Fibroblast of skin of right quadriceps (primary cell): ENCODE measurements at places on chromosomes 16 and 17.

GRCh38 chr17:81406117-81406953, 11.1 kb downstream of the BAHCC1 start:
- DNase-seq, result no peak

- DNase-seq, result no peak
Measured at GRCh38 chr17:14015271-14015670, 54.0 kb upstream of the COX10 start.

DNA sequence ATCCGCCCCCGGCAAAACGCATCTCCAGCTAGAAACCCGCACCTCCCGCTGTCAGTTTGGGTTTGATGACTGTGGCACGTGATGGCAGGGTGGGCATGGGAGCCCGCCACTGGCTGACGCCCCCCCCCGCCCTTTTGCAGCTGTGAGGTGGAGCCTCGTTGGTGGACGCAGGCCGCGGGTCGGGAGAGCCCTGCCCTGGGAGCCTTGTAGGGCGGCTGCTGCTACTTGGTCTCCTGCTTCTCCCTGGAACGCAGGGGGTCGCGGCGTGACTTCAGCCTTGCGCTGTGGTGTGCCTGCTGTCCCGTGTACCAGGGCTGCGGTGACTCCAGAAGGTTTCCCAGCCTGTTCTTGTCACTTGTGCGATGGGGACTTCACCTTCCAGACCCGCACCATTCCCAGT, 28.2 kb downstream of the GSE1 start:
- DNase-seq, result no peak

- DNase-seq, result no peak
Measured at GRCh38 chr16:6602405-6602804, 730.2 kb upstream of the RBFOX1 start.

DNA sequence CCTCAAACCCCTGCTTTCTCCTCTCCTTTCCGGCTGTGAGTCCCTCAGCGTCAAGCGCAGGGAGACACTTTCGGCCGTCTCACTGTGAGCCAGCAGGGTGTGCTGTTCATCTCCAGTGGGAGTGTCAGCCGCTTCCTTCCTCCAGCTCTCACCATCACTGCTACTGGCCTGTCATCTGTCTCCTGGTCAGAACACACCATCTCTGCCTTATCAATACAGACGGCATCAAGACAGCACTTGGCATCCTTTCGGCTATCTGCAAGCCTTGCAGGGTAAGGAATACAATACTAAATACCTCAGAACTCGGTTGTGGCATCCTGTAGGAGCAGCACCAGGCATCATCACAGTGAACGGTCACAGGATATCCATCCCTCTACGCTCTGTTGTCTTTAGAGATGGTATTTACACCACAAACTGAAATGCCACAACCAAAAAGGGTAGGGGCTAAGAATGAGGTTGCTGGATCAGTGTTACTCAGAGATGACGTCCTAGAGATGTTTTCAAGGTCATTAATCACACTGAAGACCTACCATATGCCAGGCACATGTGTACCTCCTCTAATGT, 20.7 kb upstream of the CMTM4 start:
- peak; percentile 77 for DNase-seq

DNA sequence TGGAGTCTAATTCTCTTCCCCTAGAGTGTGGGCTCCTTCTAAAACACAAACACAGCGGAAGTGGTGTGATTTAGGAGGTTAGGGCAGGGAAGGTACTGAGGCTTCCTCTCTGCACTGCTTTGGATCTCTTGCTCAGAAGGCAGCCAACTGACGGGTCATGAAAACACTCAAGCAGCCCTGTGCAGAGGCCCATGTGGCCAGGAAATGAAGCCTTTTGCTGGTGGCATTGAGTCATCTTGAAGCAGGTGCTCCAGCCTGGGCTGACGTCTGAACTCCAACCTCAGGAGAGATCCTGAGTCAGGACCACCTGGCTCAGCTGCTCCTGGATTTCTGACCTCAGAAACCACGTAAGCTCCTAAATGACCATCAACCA, 72.9 kb downstream of the MRM1 start:
- DNase-seq, result no peak

- DNase-seq, result no peak
Measured at GRCh38 chr16:483341-484075, 44.0 kb upstream of the CAPN15 start.

DNA sequence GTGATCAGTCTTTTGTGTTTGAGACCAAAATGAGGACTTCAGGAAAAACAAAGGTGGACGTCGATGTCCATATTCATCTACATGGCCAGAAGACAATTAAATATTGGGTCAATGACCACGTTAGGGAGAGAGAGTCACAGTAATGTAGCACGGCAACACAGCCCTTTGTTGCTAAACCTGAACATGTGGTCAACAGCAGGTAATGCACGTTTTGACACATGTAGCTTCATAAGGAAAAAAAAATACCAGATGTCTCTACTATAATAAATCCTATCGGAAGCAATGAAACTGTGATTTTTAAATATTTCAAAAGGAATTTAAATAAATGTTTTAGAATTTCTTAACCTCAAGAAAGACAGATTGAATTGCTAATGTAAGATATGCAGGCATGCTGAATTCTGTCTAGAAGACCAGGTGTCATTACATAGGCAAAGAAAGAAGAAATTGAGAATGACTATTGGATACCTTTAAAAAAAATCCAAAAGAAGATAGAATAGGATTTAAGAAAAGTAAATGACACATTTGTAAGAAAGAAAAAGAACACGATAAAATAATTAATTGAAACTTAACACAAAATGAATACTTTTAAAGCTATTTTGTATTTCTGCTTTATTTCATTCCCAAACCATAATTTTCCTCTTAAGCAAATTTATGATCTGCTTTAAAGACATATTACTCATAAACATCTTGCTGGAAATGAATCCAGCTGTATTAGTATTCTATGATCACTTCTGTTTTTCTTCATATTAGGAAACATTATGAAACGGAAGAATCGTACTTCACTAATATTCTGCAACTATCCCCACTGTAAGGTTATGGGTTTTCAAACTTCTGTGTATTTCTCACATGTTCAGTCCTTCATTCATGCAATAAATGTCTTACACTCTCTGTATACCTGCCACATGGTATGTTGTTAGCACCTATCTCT, 30.1 kb downstream of the ABCA8 start:
- DNase-seq, result no peak

GRCh38 chr16:87938412-87938949, 2.2 kb upstream of the CA5A start:
- no peak for DNase-seq

DNA sequence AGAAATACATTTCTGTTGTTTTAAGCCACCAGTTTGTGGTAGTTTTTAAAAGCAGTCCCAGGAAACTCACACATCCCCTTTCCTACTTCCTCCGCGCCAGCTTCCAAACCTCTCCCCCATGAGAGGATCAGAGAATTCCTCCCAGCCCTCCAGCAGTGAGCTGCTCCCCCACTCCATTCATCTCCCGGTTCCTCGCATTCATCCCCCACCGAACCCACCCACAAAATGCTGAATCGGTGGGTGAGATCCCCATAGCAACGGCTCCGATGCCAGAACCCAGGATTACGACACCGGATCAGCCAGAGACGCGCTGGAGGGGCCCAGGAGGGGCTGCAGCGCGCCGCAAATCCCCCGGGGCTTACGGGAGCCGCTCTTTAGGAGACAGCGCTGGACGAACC, 251.4 kb upstream of the RPL38 start:
- peak; percentile 36 for DNase-seq

GRCh38 chr17:42124256-42124655, 1.7 kb downstream of the HSPB9 start:
- no peak for DNase-seq

- no peak for DNase-seq
Measured at GRCh38 chr16:68416057-68417046, 32.0 kb downstream of the SMPD3 start.

DNA sequence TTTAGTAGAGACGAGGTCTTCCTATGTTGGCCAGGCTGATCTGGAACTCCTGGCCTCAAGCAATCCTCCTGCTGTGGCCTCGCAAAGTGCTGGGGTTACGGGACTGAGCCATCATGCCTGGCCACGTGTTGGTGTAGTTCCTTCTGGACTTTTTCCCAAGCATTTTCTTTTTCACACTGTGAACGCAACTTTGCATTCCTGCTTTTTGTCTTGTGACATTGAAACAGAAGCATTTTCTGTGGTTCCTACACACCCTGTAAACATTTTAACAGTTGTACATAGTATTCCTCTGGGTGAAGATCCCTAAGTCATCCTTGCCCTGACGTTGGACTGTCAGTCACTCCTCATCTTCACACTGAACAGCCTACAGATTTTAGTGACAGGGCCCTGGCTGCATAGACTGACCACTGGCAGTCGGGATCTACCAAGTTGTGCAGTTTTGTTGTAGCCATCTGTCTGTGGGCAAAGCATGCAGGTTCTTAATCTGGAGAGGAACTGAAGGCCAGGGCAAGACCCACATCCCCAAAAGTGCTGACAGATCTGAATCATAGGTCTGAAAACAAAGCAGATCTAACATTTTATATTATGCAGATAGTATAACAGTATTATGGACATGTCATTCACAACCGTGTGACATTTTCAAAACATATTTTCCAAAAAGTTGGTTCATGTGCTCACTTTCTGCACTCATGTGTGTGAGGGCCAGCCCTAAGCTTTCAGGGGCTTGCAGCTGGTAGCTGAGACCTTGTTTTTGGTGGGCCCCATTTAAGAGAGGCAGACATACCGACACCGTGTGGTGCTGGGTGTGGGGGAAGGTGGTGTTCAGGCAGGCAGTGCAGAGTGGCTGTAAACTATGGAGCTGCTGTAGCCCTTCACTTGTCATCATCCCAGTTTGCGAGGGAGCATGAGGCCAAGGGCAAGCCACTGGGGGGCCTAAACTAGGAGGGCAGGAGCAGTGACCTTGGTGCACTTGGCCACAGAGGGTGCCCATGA, 59.9 kb downstream of the EPN2 start:
- no peak for DNase-seq

DNA sequence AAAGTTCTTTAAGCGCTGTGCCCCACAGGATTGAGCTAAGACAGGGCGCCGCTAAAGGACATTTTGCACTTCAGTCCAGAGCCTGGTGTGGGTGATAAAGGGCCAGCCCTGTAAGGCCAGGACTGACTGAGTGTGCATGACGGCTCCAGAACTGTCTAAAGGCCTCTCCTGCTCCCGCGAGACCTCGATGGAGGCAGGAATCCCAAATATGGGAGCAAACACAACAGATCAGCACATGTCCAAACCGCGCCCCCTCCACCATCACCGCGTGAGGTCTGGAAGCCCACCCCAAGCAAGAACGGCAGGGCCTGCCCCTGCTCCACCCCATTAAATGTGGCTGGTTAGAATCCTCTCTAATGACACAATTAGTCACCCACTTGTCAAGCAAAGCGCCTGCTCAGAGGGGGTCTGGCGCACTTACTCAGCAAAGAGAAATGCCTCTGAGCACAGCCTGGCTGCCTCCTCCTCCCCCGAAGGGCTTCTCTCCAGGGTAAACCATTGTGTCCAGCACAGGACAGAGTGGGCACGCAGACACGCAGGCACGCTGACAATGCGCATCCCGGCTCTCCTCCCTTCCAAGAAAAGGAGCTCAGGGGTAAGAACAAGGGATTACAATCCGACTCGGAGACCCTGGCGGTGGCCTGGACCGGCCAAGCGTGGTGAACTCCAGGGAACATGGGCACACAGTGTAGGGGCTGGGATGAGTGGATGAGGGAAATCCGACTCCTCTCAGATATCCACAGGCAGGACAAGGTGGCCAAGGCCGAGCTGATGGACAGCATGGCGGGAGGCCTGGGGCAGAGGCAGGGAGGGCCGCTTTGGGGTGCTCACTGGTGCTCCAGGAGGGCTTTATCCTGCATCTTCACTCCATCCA, 1.5 kb downstream of the MXRA7 start:
- DNase-seq, result peak; percentile 99

DNA sequence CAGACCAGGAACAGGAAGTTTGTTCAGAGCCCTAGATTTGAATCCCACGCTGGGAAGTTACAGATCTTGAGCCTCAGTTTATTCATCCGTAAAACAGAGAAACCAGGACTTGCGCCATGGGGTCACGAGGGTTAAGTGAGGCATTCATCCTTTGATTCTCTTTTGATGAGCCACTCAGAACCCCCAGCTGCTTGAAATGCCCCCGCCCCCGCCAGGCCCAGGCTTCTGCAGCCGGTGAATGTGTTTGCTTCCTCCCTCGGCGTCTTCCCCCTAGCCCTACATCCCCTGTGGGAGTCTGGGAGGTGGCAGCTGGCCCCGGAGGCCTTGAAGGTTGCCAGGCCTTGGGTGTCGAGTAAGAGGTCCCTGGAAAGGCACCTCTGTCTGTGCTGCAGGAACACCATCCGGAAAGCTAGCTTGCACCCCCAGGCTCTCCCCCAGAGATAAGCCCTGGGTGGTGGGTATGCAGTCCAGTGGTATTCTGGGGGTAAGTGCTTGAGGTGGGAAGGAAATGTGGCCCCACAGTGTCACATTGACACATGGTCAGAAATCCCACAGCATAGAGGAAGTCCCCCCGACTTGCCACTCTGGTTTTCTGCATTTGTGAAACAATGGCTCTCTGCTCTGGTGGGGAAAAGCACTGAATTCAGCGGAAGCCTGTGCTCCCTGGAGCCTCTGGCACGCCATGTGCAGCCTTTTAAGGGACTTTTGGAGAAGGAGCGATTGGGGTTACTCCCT, 14.9 kb downstream of the IRF8 start:
- no peak for DNase-seq

DNA sequence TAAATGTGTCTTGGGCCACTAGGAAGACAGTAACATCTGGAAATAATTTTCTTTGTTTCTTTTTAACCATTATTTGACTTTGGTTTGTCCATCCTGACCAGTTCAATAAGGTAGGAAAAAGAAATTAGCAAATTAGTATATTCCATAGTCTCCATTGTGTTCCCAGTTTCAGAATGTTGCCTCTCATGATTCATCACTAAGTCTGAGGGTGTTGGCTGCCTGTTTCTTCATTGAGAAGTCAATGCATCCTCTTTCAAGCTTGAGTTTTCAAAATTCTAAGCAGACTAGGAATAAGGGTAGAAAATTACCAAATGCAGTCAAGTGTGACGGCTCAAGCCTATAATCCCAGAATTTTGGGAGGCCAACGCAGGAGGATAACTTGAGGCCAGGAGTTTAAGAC, 41.9 kb downstream of the ZFHX3 start:
- DNase-seq, result no peak

GRCh38 chr16:47565454-47565853, 104.3 kb downstream of the PHKB start:
- peak; percentile 41 for DNase-seq
